ENCODE measurements at places on chromosomes 12 and 14.

DNA sequence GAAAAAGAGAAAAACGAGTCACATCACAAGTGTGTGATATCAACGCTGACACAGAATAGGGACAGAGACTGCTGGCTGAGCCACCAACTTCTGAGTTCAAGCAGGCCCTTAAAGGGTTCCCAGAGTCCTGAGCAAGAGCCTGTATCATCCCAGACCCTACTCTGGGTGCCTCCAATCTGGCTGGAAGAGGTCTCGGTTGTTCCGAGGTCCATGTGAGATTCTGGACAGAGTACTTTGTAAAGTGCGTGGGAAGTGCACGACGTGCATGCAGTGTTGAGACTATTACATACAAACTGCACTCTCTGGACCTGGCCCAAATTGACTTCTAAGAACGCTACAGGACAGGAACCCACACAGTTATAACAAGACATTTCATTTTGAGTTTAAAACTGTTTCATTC is 40.6 kb downstream of the MOK start:
- no peak for DNase-seq

DNA sequence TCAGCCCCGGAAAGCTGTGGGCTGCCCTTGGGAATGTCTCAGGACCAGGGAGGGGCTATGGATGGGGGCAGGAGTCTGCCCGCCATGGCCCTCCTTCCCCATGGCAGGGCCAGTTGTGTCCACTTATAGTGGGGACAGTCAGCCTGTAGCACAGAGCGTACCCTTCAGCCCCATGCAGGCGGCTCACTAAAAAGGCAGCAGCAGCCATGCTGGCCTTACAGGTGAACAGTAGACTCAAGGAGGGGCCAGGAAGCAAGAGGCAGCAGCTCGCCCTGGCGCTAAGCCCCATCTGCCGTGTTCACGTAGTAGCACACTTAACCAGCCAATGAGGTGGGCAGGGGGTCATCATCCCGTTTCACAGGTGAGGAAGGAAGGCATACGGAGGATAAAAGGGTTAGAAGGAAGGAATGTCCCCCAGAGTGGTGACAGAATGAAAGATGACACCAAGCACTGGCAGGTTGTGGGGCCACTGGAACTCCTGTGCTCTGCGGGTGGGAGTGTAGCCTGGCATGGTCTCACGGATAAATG is 52.7 kb downstream of the FAM222A start:
- DNase-seq, result no peak

DNA sequence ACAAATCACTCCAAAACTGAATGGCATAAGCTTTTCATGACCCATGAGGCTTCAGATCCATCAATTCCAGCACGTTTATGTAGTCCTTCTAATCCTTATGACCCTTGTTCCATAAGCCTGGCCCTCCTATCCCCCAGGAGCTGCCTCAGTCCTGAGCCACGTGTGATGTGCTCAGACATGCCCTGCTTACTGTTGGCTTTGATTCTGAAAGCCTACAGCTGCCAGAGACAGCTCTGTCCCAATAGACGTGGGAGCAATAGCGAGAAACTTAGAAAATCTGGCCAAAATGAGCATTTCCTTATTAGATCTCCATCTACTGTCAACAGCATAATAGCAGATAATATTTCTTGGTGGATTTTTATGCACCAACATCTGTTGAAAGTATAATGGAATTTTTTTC is 33.2 kb downstream of the DUSP6 start:
- DNase-seq, result no peak

GRCh38 chr14:105420101-105420973 is 710 bp downstream of the MTA1 start:
- DNase-seq, result no peak

DNA sequence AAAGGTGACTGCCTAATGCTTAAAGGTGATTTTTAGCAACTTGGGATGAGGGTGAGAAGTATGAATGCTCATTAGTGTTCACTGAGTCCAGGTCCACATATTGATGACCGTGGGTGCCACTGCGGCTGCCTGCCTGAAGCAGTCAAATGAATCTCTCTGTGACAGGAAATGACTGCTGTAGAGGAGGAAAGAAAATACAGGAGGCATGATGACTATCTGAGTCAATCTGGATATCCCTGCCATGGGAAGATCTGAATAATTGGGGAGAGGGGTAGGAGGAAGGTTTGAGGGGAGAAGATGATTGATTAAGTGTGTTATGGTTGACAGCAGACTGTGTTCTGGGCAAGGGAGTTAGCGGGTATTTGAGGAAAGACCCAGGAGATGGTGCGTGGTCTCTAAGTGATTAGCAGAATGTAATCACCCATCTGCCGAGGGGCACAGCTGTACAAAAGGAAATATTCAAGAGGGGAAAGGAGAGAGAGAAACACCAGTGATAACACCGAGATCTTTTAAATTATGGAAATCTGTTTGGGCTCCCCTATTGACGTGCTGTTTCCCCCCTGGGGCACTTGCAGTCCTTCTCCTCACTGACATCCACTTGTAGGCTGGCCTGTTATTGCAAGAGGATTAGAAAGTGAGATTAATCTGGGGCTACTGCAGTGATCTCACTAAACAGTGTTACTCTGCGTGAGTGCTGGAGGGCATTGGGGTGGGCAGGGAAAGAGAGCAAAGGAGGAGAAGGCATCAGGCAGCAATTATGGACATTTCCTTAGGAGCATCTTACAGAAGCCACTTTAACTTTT is 97.7 kb downstream of the AKAP6 start:
- no peak for DNase-seq

DNA sequence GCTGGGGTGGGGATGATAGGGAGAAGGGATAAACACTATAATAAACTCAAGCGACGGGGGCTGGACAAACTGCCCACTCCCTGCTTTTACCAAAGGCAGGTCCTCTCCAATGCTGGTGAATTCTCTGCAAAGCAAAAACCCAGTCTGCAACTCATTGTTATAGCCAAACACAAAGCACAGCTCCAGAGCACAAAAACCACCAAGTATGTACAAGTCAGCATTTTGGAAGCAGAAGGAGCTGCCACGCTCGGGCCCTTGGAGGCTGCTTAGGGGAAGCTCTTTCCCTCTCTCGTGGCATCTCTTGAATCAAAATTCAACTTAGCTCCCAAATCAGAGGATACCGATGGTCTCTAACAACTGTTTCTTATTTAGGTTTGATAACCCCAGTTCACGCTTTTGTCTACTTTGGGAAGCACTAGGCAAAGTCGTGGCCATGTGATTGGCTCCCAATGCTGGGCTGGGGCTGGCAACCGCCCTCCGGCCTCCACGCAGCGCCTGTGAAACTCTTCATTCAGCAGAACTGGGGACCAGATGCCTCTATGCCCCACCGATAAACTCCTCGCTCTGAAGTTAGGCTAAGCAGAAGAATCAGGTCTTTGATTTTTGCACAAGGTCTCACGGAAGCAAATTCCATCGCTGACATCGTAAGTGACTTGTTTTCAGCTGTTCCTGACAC is 158.5 kb upstream of the FOXN3 start:
- DNase-seq, result no peak

DNA sequence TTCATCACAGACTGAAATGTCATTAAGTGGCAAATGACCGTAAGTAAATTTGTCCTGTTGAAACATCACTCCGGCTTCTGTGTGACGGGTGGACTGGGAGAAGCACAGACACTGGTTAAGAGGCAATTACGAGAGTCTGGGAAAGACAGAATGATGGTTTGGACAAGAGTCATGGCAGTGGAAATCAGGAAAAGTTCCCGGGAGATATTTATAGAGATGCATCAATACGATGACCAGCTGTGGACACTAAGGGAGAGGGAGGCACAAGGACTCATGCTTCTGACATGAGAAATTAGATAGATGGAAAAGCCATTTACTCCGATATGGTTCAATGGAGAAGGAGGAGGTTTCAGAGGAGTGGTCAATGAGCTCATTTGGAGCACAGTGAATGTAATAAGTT is 27.3 kb downstream of the CKAP4 start:
- no peak for DNase-seq

- no peak for DNase-seq
Observed at GRCh38 chr12:131261906-131262305, 308.2 kb downstream of the ADGRD1 start.

All from cerebellar cortex (tissue), 1 donor.